ENCODE measurements at places on chromosomes 6 and 20. TPM values are rescaled to one million over a fixed set of nuclear protein-coding genes. Genes with fewer than 3 reads are reported as not detected.

GRCh38 chr6:19731282-19731681 is 105.9 kb upstream of the ID4 start:
- no peak for DNase-seq

DNA sequence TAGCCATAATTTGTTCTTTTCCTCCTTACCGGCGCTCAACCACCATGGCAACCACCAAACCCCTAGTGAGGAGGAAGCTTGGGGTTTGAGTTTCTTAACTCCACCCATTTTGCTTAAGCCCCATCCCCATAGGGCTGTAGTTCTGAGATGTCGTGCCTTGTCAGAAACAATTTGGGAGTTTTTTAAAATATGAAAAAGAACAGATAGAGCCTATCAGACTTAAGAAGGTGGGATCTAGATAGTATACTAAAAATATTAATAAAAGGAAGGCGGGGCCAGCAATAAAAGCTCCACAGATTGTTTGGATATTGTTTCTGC is 5.6 kb downstream of the BRD2 start:
- no peak for DNase-seq

DNA sequence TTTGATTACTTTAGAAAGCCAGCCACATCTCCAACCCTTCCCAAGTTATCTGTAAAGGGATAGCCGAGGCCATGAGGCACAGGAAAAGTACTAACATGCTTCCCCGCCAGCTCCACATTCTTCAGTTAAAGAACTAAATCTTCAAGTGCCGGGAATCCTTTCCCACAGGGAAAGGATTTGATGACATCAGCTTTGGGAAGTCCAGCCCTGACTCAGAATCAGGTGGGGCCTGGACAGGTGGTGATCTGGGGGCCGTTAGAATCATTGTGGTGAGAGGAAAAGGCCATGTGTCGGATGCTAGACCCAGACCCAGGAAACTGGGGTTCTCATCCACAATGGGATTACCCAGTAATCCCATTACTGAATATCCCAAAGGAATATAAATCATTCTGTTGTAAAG is 580.0 kb downstream of the QKI start:
- DNase-seq, result no peak

DNA sequence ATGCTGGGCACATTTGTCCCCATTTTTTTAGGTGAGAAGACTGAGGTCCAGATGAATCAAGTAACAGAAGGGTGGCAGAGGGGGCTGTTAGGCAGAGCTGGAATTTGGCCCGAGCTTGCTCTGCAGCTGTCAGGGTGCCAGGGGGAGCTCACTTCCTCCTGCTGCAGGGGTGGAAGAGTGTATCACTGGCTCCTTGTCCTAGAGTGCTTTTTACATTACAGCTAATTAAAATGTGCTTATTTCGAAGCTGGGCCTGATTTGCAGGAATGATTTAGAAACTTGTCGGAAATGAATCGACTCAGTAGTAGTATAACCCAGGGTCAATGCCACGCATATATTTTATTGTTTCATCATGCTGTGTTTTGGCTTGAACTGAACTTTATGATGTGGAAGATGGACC is 11.1 kb downstream of the TOX2 start:
- DNase-seq, result no peak

GRCh38 chr6:137867685-137868509 is 838 bp downstream of the TNFAIP3 start:
- DNase-seq, result no peak

- no peak for DNase-seq
Measured at GRCh38 chr6:43442935-43443334, 12.4 kb downstream of the DLK2 start.

DNA sequence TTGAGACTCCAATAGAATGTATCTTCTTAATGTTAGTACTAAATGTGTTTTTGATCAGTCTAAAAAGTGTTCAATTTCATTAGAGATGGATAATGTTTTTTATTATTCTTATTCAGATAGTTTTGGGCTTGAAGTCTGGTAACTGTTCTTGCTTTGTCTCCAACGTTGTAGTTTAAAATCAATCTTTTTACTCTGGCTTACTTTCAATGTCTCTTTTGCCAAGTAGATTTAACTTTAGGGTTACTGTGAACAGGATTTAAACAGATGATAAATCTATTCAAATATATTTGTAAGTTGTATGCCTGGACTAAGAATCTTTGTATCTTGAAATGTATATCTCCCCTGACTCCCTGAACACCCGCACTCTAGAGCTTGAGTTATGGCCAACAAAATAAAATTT is 51.1 kb downstream of the SGK1 start:
- DNase-seq, result no peak

DNA sequence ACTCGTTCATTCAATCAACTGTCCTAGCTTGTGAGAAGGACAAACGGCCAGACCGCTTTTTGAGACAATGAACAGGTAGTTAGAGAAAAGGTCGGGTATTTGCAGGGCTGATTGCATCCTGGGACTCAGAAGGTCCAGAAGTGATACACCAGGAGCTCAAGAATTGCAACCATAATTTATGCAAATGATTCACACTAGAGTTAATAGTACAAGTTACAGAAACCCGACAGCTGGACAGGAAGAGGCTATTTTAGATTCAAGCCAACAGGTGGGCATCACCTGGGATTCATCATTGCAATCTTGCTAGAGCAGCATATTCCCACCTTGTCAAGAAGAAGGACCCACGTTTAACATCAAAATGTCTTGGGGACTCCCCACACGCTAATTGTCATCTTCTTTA is 83.5 kb downstream of the TNFAIP3 start:
- no peak for DNase-seq

DNA sequence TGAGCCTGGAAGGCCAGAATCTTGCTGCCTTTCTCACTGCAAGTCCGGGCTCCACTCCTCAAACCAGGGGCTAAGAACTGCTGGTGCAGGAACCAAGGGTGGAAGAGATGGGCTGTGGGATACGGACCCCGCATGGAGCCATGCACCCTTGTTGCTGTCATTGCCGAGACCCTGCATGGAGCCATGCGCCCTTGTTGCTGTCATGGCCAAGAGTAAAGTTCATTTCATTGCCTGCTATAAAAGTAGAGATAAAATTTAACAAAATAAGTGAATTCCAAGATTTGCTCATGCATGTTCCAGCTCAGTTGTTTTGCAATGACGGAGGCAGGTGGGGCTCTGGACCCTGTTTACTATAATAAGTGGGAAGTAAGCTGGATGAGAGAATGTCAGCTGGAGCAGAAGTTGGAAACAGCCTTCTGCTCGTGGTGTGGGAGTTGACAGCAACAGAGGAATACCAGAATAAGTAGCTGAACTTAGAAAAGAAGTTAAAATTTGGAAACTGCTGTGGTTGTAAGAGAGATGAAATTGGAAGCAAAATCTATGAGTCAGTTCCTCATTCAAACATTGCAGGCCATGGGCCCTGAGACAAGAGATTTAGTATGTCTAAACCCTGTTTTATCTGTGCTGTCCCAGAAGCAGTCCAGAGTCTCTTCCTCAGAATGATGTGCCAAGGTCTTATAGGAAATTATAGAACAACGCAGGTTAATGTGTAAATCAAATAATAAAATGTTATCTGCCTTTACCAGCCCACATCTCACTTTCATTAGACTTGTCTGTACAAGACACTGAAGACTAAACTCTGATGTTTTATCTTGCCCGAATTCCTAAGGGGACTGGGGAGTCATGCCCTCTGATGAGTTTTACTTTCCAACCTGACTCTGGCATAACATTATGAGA is 15.8 kb upstream of the THBS2 start:
- DNase-seq, result no peak

DNA sequence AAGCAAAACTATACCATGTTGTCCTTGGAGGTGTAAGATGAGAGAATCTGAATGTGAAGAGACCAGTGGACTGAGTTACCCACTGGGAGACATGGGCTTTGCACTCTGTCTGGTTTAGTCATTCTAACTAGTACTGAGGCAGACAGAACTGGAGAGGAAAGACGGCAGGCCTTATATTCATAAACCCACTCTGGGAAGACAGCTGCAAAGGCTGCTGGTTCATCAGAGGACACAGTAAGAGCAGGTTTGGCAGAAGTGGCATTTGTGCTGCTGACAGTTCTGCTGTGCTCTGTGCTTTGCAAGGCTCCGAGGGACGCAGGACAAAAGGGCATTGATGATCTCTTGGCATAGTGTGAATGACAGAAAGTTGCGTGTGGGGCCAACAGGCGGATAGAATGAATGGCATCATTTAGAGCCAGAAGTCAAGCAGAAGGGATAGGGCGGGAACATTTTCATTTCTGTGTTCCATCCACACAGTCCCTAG is 142.3 kb upstream of the TENT5A start:
- DNase-seq, result no peak

- DNase-seq, result no peak
Measured at GRCh38 chr6:50264995-50265571, 215.4 kb upstream of the DEFB112 start.

GRCh38 chr6:167445568-167445967 is 120.7 kb downstream of the TTLL2 start:
- no peak for DNase-seq

Gene NOX3
- not detected for total RNA-seq

Gene GPR6
- not detected for total RNA-seq

Gene TRAPPC3L
- total RNA-seq, result not detected

Gene RPS6KA2
- 43.1 TPM for total RNA-seq

Gene MMUT
- total RNA-seq, result 26.6 TPM

All from progenitor cell of endocrine pancreas (in vitro differentiated cells).